ENCODE measurements at places on chromosomes 1 and 21.
A peak's percentile ranks its signal among the peaks of the same experiment; 100 is the strongest.

DNA sequence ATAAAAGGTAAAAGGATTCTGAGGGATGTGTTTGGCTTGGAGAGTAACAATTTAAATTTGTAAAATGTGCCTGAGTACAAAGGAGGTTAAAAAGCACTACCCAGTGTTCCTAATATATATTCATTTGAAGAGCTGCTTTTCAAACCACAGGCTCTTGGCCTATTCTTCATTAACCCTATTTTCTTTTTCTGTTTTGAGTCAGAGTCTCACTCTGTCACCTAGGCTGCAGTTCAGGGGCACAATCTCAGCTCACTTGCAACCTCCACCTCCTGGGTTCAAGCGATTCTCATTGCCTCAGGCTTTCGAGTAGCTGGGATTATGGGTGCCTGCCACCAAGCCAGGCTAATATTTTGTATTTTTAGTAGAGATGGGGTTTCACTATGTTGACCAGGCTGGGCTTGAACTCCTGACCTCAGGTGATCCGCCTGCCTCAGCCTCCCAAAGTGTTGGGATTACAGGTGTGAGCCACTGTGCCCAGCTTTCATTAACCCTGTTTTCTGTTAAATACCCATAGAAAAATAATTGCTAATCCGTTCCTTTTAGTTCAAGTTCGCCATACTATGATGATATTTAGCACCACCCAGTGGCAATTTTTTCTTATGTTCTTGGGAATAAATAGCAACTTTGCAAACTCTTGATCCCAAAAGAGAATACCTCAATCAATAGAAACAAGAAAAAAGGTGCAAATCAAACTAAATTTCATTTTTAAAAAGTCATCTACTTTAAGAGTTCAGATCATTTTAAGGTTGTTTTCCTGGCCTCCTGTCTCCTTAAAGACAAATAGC, 30.5 kb downstream of the ZBTB8OS start:
- peak; percentile 69 for DNase-seq

- no peak for DNase-seq
These were observed 193.1 kb downstream of the RYR2 start for GRCh38 chr1:237235091-237235490.

DNA sequence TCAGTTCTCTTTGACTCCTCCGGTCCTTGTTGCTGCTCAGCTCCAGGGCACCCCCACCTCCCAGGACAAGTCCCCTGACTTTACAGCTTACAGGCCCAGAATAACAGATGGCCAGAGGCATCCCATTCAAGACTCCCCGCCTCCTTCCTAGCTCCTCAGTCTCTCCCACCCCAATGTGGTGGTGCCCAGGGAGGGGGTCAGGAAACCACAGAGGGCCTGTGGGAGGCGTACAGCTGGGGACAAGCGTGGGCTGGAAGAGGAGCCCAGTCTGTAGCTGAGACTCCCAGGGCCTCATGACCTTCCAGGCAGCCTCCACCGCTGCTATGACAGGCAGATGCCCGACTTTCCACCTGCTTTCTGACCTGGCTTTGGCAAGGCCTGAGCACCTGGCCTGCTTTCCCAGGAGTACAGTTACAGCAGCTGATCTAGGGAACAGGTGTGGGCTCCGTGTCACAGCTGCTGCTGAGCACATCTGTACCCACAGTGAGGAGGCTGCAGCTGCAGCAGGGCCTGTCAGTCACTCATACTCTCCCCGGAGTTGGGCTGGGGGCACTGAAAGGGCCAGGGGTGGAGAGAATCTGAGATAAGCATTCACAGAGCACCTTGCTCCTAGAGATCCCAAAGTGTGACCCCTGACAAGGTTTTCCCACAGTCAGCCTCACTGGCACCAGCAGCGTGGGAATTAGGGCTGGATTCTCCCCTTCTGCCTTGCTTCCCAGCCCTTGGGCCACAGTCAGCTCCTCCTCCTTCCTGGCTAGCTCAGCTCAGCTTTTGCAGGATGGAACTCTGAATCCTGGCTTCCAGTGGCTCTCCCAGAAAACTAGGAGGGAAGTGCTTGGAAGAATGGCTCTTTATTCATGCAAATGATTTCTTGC, 7.1 kb upstream of the NAV1 start:
- DNase-seq = no peak

- DNase-seq = no peak
These were observed 141.3 kb upstream of the ADAMTS5 start for GRCh38 chr21:27108228-27108627.

DNA sequence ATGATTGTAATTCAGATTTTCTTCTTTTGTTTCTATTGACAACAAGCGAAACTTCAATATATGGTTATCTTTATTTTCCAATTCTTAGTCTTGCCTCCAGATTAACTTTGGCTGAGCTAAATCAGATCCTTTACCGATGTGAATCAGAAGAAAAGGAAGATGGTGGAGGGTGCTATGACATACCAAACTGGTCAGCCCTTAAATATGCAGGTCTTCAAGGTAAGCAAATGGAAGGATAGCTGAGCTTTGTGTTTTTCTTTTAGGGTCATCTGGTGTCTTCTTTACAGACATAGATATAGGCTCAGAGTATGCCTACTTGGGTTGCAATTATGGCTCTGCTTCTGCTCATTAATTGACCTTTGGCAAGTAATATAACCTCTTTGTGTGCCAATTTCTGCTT, 37.7 kb downstream of the AGL start:
- no peak for DNase-seq

DNA sequence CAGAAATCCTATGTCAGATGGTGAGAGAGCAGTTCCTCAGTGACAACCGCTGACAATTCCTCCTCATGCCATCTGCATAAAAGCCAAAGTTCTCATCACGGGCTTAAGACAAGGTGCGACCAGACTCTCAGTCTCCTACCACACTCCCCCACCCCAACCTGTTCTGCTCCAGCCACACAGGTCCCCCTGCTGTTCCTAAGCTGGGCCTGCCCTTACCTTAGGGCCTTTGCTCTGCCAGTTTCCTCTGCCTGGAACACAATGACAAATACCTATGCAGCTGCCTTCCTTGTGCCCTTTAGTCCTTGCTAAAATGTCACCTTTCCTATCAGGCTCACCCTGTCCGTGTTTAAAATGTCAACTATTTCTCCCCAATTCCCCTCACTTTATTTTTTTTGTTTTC, 382.2 kb downstream of the NTNG1 start:
- no peak for DNase-seq

DNA sequence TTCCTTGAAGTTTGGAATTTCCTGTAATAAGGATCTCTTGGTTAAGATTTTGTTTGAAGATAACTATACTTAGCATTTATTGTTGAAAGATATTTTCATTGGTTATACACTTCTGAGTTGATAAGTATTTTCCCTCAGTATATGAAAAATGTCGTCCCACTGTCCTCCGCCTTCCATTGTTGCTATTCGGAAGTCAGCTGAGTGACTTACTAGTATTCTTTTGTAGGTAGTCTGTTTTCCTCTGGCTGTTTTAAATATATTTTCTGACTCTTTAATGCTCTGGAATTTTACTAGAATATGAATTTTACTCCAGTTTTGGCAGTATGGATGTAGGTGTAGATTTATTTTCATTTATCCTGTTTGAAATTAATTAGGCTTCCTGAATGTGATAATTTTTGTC, 498.7 kb upstream of the NFIA start:
- DNase-seq = peak; percentile 7

- DNase-seq = no peak
These were observed 5.8 kb upstream of the FOXD3 start for GRCh38 chr1:63316598-63316983.

- DNase-seq = no peak
These were observed 48.9 kb upstream of the KIF26B start for GRCh38 chr1:245105815-245106410.

DNA sequence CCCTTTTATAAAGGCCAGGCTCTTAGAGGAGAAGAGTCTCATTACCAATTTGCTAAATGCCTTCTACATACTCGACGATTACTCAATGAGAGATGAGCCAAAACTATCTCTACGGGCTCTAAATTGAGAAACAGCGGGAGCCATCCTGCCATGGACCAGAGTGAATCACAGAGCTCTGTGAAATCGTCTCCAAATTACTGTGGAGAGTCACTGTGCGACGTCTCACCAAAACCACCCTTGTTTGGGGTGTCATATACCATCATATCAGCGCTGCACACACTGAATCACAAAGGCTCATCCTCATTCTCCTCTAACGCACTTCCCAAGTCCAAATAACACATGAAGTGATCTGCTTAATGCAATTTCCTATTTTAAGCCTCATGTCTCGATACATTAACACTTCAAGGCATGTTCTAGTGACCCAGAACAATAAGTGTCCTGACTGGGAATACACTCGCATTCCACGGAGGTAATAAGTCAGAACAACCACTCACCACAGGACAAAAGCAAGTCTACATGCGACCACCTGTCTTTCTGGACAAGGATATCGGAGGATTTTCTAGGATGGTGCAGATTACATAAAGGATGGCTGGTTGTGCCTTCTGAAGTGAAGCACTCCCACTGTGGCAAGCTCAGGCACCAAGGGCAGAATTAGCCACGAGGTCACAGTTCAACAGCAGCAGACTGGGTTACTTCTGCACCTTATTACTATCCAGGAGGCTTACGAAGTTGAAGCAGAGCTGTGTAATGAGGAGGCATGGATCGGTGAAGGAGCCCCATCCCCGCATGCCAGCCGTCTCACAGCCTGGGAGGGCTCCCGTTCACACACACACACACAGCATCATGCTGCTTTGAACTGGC, 44.3 kb downstream of the NID1 start:
- DNase-seq = no peak

All from hematopoietic multipotent progenitor cell treated with erythropoietin and hydrocortisone succinate and interleukin-3 and kit ligand, for 6 days (in vitro differentiated cells).